ENCODE measurements at places on chromosomes 6 and 20. TPM values are rescaled to one million over a fixed set of nuclear protein-coding genes. Genes with fewer than 3 reads are reported as not detected.

- no peak overlapping the region for H3K27ac ChIP-seq
- no peak overlapping the region for H3K4me3 ChIP-seq
- H3K36me3 ChIP-seq, result no peaks in the 10 kb centered on the region
- H3K27me3 ChIP-seq, result peaks cover 3% of the 10 kb centered on the region
Measured at GRCh38 chr20:2032168-2032567, 38.3 kb upstream of the PDYN start.

The UST gene
- polyA plus RNA-seq, result 3.7 TPM

GRCh38 chr6:148550569-148550968, 196.3 kb upstream of the UST start:
- no peaks in the 10 kb centered on the region for H3K4me1 ChIP-seq
- no peak overlapping the region for H3K4me3 ChIP-seq
- DNase-seq, result no peak

GRCh38 chr6:157298216-157298724, 25.0 kb downstream of the TMEM242 start:
- H3K4me3 ChIP-seq, result no peak overlapping the region
- no peak for DNase-seq
- peaks cover 15% of the 10 kb centered on the region for H3K36me3 ChIP-seq
- H3K27me3 ChIP-seq, result no peaks in the 10 kb centered on the region

The CNKSR3 gene
- not detected for polyA plus RNA-seq

GRCh38 chr6:148509800-148510581, 167.4 kb downstream of the SASH1 start:
- DNase-seq, result no peak
- no peaks in the 10 kb centered on the region for H3K36me3 ChIP-seq
- H3K27ac ChIP-seq, result no peak overlapping the region
- peaks cover 5% of the 10 kb centered on the region for H3K27me3 ChIP-seq
- no peaks in the 10 kb centered on the region for H3K4me1 ChIP-seq
- no peak overlapping the region for H3K4me3 ChIP-seq

DNA sequence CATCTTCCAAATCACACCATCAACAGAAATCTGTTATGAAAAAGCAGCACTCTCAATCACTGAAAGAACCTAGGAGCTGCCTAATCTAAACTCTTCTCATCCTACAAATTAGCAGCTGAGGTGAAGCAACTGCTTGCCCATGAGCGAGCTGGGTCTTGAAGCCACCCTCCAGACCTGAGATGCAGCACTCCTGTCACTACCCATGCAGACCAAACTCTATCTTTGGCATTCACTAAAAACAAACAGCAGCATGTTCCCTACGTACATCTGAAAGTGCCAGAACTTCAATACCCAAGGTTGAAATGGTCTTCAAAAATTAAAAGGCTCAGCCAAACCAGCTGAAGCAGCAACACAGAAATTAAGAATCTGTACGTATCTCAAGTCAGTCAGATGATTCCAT, 14.3 kb downstream of the ADNP start:
- peaks cover 79% of the 10 kb centered on the region for H3K4me1 ChIP-seq
- no peaks in the 10 kb centered on the region for H3K36me3 ChIP-seq
- H3K27me3 ChIP-seq, result no peaks in the 10 kb centered on the region
- no peak for DNase-seq

DNA sequence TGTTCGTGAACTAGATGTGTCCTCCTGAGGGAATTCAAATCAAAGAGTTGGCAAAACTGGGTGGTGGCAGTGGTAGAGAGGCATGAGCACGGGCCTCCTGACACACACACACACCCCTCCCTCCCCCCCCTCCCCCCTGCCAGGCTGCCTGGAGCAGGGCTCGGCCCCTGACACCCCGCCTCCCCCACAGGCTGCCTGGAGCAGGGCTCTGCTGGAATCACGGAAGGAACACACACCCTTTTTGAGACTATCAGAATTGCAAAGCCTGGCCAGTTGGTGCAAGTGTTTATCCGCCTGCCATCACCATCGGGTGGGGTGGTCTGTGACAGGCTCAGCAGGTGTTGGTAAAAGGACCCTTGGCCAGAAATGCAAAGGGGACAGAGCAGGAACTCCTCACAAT, 59.0 kb downstream of the FAM120B start:
- H3K4me3 ChIP-seq, result no peak overlapping the region
- peaks cover 15% of the 10 kb centered on the region for H3K36me3 ChIP-seq
- no peak overlapping the region for H3K27ac ChIP-seq
- H3K4me1 ChIP-seq, result peaks cover 66% of the 10 kb centered on the region
- DNase-seq, result no peak
- H3K27me3 ChIP-seq, result no peaks in the 10 kb centered on the region

DNA sequence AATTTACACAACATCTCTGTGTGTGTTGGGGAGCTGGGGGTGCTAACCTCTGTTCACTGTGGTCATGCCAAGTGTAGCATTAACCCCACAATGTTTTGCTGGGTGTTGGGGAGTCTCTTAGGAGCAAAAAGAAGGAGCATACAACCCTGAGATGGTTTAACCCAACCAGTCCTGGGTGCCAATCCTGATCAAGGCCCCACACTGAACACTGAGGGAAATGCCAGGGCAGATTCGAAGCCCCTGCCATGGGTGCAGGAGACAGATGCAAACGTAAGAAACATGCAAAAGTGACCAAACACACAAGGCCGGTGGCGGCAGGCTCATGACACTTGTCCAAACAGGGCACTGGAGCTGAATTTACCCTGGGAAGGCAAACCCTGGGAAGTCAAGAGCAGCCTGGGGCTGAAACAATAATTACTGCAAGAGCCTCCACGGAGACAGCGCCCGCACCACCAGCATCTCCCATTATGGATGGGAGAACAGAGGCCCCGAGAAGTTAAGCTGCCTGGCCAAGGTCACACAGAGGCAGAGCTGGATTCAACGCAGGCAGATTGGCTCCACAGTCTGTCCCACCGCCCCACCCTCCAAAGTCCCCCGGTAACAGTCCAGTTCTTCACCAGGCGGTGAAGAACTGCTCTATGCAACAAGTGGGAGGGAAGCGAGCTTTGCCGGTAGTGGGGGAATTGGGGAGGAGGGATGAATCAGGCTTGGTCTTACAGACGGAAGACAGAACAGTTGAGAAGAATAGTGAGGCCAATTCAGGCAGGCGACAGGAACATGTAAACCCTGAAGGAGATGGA, 8.5 kb downstream of the ACSS1 start:
- H3K27me3 ChIP-seq, result peaks cover 2% of the 10 kb centered on the region
- DNase-seq, result no peak
- H3K4me1 ChIP-seq, result peaks cover 50% of the 10 kb centered on the region
- H3K27ac ChIP-seq, result no peak overlapping the region

The CST7 gene
- polyA plus RNA-seq, result 2,438 TPM

- no peaks in the 10 kb centered on the region for H3K36me3 ChIP-seq
- no peak overlapping the region for H3K27ac ChIP-seq
Measured at GRCh38 chr6:122154155-122154554, 245.3 kb upstream of the HSF2 start.

DNA sequence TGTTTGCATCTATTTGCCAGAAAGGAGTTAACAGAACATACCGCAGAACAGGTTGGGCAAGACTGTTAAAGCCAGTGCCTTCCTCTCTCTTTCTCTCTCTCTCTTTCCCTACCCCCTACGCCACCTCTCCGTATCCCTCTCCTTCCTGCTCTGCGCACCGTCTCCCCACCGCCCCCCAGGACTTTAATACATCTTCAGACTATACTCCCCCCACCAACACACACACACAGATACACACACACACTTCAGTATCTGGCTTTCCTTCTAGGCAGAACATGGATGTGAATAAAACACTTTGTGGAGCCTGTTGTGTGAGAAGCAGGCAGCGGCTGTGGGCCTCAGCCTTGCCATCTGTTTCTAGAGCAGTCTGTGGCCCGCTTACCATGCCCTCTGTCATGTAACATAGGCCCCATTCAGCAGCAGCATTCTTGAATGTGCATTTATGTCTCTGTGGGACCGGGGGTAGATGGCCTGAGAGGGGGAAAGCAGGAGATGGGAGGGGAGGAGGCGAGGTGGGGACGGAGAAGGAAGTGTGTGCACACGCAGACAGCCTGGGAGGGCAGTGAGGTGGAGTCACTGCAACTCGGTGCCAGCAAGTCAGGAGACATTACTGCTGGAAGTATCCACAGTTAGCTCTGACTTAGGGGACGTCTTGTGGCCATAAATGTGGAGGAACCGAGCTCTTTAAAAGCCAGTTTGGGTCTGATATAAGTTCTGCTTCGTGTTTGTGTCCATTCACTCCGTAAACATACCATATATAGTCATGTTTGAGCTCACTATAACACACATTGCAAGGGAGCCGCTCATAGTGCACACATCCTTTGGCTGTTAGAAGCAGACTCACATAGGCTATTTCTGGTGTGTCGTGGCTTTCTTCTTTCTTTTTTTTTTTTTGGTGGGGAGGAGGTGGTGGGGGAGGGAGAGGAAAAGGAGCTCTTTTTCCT, 38.4 kb downstream of the RREB1 start:
- peak overlapping the region; percentile 78 for H3K4me3 ChIP-seq
- peak; percentile 20 for DNase-seq
- H3K27me3 ChIP-seq, result peaks cover 2% of the 10 kb centered on the region

GRCh38 chr6:125013938-125014660, 51.9 kb downstream of the RNF217 start:
- DNase-seq, result no peak
- no peak overlapping the region for H3K27ac ChIP-seq
- no peak overlapping the region for H3K4me3 ChIP-seq
- H3K36me3 ChIP-seq, result no peaks in the 10 kb centered on the region
- no peaks in the 10 kb centered on the region for H3K4me1 ChIP-seq
- H3K27me3 ChIP-seq, result no peaks in the 10 kb centered on the region

GRCh38 chr20:62969179-62969760, 16.8 kb downstream of the SLC17A9 start:
- no peak overlapping the region for H3K4me3 ChIP-seq
- peaks cover 3% of the 10 kb centered on the region for H3K36me3 ChIP-seq
- peaks cover 14% of the 10 kb centered on the region for H3K4me1 ChIP-seq
- H3K27me3 ChIP-seq, result peaks cover 13% of the 10 kb centered on the region
- no peak overlapping the region for H3K27ac ChIP-seq
- DNase-seq, result no peak

- H3K27me3 ChIP-seq, result no peaks in the 10 kb centered on the region
- no peak for DNase-seq
- H3K27ac ChIP-seq, result no peak overlapping the region
- no peak overlapping the region for H3K4me3 ChIP-seq
Measured at GRCh38 chr6:113181164-113181563, 676.0 kb upstream of the MARCKS start.

GRCh38 chr6:168007592-168008338, 10.3 kb downstream of the KIF25 start:
- peaks cover 5% of the 10 kb centered on the region for H3K27me3 ChIP-seq
- H3K4me3 ChIP-seq, result no peak overlapping the region
- no peaks in the 10 kb centered on the region for H3K4me1 ChIP-seq
- no peak for DNase-seq
- no peak overlapping the region for H3K27ac ChIP-seq

The THBS2 gene
- 0.11 TPM for polyA plus RNA-seq

DNA sequence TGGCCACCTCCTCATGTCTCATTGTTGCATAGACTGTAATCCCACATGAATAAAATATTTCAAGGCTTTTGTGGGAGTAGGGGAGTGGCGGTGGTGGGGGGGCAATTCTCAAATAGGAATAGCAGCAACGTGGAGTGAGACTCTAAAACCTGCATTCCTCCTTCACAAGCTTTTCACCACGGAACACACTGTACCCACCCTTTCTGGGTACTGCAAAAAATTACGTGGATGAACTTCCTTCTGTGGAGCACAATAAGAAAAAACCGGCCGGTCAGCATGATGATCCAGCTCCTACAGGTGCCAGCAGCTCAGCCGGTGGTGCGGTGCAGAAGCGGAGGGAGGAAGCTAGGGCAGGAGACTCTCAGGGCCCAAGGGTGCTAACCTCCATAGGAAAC, 930 bp upstream of the RRAGD start:
- H3K4me3 ChIP-seq, result peak overlapping the region; percentile 90
- H3K27ac ChIP-seq, result no peak overlapping the region
- peaks cover 10% of the 10 kb centered on the region for H3K4me1 ChIP-seq

The SMLR1 gene
- not detected for polyA plus RNA-seq

DNA sequence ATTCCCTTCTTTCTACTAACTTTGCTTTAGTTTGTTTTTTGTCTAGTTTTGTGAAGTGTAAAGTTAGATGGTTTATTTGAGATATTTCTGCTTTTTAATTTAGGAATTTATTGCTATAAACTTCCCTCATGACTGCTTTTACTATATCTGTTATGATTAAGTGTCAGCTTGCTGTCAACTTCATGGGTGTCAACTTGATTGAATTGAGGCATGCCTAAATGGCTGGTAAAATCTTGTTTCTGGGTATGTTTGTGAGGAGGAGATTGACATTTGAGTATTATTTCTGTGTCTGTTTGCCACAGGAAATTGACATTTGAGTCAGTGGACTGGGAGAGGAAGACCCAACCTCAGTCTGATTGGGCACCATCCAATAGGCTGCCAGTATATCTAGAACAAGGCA, 1147.0 kb upstream of the EYS start:
- no peak overlapping the region for H3K4me3 ChIP-seq
- peaks cover 3% of the 10 kb centered on the region for H3K36me3 ChIP-seq
- DNase-seq, result no peak
- H3K4me1 ChIP-seq, result no peaks in the 10 kb centered on the region
- H3K27me3 ChIP-seq, result no peaks in the 10 kb centered on the region
- no peak overlapping the region for H3K27ac ChIP-seq

GRCh38 chr6:55578537-55579363, at the start of gene HMGCLL1:
Gene HMGCLL1, minus strand, starts transcription at chr6:55579192. Its CDS starts 137 bp downstream, at chr6:55579055.
- H3K4me3 ChIP-seq, result no peak within 1 kb of the TSS
- H3K27me3 ChIP-seq, result no peaks in the 10 kb centered on the region
- no peak for DNase-seq

The LIME1 gene
- polyA plus RNA-seq, result 180 TPM

GRCh38 chr6:81138236-81138635, 614.2 kb downstream of the TENT5A start:
- no peak for DNase-seq
- H3K27ac ChIP-seq, result no peak overlapping the region
- H3K4me1 ChIP-seq, result no peaks in the 10 kb centered on the region

- peaks cover 1% of the 10 kb centered on the region for H3K27me3 ChIP-seq
- no peak overlapping the region for H3K4me3 ChIP-seq
- DNase-seq, result no peak
- H3K27ac ChIP-seq, result no peak overlapping the region
- no peaks in the 10 kb centered on the region for H3K36me3 ChIP-seq
Measured at GRCh38 chr6:56406276-56407269, 159.2 kb upstream of the COL21A1 start.
